ENCODE measurements at places on chromosomes 1 and 21.

GRCh38 chr1:180574031-180574713 lies 15.4 kb downstream of the OVAAL start:
- no peak for DNase-seq

GRCh38 chr1:58739856-58740466 lies 40.1 kb upstream of the MYSM1 start:
- peak; percentile 26 for DNase-seq

DNA sequence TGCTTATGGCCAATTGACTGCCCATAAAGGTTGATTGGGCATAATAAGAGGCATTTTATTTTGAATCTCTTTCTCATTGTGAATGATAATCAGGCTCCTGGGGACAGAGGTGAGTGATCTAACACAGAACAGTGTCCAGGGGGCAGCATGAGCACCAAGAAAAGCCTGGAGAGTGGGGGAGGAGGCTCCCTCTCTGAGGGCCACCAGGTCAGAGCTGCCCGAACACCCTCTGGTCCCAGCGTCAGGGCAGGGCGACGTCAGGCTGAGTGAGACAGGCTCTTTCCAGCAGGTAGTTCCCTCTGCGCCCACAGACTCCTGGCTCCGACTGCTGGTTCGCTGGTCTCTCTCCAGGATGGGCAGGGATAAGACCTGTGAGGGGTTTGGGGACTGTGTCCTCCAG lies 250.2 kb upstream of the C1orf174 start:
- no peak for DNase-seq

DNA sequence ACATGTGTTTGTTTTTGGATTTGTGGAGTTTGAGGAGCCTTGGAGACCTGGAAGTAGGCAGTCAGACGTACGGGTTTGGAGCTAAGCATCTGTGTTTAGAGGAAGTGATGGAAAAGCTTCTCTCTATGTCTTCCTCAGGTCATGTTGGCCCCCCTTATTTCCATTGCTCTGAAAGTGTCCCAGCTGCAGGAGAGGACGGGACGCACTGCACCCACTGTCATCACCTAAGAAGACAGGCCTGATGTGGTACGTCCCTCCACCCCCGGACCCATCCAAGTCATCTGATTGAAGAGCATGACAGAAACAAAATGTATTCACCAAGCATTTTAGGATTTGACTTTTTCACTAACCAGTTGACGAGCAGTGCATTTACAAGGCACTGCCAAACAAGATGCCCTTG lies 66.2 kb downstream of the PGM1 start:
- DNase-seq: no peak

GRCh38 chr1:156104861-156105832 lies 9.4 kb upstream of the LMNA start:
- no peak for DNase-seq

DNA sequence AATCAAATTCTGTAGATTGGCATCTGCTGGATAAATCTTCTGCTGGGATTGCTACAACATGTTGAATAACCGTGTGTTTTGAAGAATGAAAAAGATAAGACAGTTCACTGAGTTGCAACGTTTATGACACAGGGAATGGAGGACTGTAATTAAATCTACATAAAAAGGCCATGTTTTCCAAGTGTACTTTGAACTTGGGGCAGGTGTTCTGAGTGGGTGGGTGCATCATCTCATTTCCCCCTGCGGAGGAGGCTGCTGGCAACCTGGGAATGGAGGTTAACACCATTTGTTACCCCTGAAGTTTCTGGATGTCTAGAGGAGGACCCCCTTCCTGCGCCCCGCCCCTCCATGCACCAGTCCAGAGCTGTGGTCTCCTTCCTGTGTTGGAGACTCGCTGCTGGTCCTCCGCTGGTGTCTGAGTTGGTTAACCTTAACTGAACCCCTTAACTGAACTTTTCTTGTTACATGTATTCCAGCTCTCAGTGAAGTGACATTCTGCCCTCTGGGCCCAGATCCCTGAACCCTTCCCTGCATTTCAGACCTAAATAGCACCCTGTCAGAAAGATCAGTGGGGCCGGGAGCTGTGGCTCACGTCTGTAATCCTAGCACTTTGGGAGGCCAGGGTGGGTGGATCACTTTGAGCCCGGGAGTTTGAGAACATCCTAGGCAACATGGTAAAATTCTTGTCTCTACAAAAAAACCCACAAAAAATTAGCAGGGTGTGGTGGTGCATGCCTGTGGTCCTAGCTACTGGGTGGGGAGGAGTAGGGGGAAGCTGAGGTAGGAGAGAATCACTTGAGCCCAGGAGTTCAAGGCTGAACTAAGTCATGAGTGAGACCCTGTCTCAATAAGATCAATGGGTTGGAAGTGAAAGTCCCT lies 31.8 kb downstream of the UCK2 start:
- no peak for DNase-seq

GRCh38 chr21:22115746-22116145 lies 1117.5 kb downstream of the NCAM2 start:
- no peak for DNase-seq

DNA sequence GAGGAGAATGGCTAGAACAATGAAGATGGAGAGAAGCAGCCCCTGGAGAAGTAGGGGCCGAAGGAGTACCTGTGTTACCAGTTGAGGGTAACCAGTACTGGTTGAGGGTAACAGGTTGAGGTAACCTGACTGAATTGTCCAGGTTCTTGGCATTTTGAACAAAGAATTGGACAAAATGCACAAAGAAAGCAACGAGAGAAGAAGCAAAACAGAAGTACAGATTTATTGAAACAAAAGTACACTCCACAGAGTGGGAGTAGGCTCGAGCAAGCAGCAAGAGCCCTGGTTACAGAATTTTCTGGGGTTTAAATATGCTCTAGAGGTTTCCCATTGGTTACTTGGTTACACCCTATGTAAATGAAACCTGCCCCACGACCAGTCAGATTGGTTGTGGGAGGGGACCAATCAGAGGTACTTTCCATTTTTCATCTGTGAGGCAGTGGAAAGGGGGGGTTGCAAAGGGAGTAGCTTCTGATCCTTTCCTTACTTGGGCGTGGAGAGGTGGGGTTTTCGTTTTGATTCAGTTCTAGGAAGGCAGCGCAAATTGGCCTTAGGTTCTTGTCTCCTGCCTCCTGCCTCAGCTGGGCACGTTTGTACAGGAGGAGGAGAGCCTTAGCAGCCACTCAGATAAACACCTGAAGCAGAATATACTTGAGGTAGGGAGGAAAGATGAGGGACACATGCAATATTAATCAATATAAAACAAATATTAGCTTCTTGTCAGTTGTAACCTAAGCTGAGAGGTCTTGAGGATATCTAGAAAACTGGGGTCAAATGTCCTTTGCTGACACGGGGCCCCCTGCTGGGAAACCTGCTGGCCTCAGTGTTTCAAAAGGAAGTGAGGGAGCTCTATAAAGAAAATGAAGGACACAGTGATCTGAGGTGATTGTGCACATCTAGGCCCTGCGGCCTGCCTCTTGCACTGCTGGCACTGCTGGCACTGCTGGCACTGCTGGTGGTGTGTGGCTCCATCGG lies 14.3 kb upstream of the LSM10 start:
- no peak for DNase-seq

- no peak for DNase-seq
Observed at GRCh38 chr1:234843946-234844345, 234.0 kb upstream of the IRF2BP2 start.

- no peak for DNase-seq
Observed at GRCh38 chr1:187001198-187001889, 172.6 kb downstream of the PLA2G4A start.

DNA sequence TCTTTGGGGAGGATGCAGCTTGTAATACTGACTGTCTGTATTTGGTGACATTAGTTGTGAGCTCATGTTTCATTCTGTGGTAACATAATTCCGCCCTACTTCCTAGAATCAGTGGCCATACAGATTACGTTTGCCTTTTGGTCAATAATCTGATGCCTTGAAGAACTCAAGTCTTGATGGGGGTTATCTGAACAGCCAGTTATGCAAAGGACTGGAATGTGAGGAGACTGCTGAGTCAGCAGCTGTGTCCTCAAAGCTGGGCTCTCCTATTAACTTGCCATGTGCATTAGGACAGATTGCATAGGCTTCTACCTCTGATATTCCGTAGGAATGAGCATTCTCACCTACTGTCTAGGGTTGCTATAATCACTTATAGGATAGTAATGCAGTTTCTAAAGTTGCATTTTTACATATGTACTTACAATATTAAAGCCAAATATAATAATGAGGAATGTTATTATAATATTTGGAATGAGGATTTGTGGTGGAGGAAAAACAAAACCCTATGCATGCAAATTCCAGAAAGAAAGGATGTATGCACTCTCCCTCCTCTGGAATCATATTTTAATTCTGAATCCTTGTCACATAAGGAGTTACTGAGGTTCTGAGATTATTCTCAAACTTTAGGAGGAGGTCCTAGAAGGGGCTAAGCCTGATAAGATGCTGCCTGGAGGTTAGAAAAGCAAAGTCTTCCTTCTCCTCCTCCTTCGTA lies 116.0 kb downstream of the NOS1AP start:
- no peak for DNase-seq

DNA sequence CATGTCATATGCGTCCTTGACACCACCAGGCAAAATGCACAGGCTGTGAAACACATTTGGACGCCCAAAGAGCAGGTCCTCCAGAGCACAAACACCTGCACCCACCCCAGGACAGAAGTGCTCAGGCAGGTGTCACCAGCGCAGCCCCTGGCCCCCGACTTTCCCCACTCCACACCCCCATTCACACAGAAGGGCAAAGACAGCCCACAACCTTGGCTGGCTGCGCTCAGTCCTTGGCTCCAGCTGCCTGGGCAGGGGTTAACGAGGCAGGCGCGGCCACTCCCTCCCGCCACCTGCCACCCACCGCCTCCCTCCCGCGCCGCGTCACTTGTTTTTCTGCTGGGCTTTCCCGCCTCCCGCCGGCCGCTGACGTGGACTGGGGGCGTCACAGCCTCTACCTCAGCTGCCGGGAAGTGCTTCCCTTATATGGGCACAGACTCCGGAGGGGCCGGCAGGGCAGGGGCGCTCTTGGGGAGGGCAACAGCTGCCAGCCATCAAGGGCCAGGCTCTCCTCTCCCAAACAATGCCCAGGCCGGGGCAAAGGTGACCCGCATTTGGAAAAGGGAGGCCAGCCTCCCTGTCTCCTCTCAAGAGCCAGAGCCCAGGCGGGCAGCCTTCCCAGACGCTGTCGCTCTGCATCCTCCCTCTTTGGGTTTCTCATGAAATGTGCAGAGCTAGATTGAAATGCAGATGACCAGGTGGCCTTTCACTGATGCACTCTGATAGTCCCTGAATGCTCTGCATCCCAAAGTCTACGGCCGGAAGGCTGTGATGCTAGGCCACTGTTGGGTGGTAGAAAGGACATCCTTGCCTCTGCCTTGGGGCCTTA lies 14.8 kb upstream of the BTG2 start:
- DNase-seq: peak; percentile 78

DNA sequence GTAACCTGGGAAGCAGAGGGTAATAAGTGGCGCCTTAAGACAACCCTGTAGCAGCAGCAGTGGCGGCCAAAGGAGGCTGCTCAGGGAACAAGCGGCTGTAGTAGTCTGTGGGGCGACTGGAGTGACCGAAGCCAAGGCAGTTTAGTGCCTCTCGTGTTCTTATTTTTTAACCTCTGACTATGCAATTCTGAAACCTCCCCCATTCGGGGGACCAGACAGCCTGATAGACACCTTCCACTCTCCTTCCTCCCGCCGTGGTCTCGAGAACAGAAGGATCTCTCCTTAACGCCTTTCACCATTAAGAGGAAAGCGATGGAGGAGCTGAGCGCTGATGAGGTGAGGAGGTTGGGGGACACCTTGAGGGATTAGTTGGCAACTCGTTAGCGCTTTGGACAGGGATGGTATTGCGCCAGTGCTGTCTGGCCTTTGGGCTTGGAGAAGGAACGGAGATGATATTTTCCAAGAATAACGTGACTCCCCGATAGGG lies 644 bp downstream of the UBE4B start:
- no peak for DNase-seq

DNA sequence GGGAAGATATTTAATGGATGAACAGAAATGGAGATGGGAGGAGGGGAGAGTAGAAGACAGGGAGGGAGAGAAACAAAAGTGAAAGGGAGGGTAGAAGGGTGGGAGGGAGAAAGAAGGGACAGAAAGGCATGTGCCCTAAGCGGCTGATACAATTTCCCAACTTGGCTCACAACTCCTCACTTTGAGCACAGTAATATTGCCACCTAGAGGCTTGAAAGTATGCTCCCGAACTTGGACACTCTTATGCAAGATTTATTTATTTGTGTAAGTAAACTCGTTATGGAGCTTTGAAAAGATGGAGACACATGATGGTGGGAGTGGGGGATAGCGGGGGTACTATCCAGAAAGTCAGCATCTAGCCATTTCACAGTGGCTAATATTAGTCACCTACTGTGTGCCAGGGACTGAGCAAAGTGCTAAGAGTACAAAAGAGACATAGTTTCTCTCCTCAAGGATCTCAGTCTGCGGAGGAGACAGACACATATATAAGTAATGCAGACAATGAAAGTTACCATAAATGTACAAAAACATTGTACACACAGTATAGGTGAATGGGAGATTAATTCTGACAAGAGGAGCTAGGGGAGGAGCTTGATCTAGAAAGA lies 189.7 kb downstream of the SEC16B start:
- DNase-seq: peak; percentile 20

DNA sequence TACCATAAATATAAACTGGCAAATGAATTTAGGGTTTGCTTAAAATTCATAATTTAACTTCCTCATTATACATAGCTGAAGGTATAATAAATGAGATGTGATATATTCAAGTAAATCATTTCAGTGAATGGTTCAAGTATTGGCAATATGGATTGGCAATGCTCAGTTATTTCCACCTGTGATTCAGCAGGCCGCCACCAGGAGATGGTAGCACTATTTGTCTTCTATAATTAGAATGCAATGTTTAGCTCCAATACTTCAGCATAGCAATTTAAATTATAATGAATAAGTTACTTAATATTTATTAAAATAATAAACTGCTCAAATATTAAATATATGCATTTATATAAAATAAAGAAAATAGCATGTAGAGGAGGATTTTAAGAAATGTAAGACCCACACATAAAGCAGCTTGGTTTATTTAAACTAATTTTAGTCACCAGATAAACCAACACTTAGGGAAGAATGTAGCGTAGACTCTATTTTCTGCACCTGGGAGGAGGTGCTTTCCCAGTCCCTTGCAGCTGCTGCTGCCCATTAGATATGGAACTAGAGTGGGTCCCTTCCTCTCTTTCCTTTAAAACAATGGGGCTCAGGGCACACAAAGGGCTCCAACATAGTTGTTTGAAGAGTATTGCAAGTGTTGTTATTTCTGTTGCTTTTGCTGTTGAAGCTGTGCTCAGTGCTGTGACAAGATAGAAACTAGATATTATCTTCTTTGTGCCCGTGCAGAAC lies 62.1 kb downstream of the PLPPR4 start:
- no peak for DNase-seq

- DNase-seq: peak; percentile 92
Observed at GRCh38 chr1:224503161-224504118, 68.8 kb upstream of the WDR26 start.

- DNase-seq: peak; percentile 78
Observed at GRCh38 chr1:2194319-2194897, at the start of gene FAAP20. Gene FAAP20, minus strand, starts transcription at chr1:2194772. Its CDS starts 23 bp downstream, at chr1:2194749.

- DNase-seq: no peak
Observed at GRCh38 chr1:175521249-175522040, 221.9 kb downstream of the TNR start.

GRCh38 chr1:65195495-65196417 lies 47.8 kb downstream of the AK4 start:
- no peak for DNase-seq

GRCh38 chr1:119132179-119132578 lies 8.3 kb downstream of the WARS2 start:
- no peak for DNase-seq
